ENCODE measurements at places on chromosomes 6 and 20.

- DNase-seq: no peak
Measured at GRCh38 chr20:37290158-37290810, 829 bp downstream of the MANBAL start.

DNA sequence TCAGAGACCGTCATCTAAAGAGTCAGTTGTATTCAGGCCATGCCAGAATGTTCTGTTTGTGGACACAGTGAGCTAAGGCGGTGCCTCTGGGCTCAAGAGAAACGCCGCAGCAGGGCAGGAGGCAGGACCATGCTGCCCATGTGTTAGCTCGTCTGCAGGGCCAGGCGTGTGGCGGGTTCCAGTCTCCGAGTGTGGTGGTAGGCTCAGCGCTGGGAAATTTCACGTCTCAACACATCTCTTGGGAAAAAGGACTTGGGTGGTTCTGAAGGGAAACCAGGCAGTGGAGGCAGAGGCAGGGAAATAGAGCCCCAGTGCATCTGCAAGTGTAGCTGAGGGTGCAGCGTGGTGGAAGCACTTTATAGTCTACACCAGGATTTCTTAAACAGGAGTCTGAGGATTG is 56.9 kb upstream of the TAGAP start:
- DNase-seq: no peak

DNA sequence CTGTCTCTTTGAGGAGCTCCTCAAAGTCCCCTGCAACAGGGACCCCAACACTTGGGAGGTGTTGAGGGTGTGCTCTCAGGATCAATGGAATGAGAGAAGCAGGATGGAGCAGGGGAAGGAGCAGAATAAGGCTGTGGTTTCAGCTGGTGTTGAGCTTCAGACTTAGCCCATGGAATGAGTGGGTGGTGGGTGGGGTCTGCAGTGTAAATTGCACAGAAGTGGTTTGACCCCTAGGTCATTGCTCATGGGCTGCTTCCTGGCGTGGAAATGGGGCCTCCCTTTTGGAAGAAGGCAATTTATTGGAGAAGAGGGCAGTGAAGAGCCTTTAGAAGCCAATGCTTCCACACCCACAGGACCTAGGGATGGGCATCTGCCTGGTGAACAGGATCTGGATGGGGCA is 37.0 kb upstream of the KCNG1 start:
- DNase-seq: no peak

DNA sequence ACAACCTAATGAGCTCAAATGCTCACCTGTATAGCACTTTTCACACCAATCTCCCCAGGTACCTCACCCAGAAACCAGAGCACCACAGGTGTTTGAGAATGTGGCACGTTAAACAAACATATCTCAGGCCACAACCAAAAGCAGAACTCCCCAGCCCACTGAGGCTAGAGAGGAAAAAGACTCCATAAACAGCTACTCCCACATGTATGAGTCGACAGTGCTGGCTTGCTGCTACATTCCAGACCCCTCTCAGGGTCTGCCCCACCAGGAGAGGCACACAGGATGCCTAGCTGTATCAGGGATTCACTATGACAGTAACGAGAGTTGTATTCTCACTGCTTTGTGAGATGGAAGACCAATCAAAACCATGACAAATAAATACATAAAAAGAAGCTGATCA is 242.6 kb upstream of the ARID1B start:
- no peak for DNase-seq

DNA sequence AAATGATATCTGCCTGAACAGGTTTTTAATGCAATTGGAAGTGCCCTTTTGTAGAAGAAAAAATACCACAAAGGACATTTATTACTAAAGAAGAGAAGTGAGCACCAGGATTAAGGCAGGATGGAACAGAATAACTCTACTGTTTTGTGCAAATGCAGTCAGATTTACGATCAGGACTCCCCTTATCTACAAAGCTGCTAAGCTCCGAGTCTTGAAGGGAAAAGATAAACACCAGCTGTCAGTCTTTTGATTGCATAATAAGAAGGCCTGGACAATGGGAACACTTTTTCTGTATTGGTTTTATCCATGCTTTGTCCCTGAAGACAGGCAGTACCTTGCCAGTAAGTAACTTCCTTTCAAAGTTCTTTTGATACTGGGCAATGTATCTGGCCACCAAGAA is 797.9 kb upstream of the SLC35B3 start:
- no peak for DNase-seq

- DNase-seq: no peak
Measured at GRCh38 chr6:53310771-53311585, 37.8 kb downstream of the ELOVL5 start.

DNA sequence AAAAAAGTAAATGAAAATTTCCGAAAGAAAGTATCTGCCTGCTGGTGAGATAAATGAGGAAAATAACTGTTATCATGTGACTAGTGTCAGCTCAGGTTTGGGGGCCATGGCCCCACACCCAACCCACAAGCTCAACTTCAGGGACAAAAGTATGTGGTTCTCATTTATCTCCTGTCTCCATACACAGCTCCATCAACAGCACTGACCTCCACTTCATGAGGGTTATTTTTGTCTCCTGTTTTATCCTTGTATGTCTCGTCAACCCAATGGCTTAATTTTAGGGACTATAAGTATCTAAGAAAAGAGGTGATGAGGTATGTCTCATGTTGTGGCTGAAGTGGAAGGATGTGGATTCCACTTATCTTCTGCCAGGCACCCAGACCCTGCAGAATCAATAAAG is 271.6 kb upstream of the RIN2 start:
- no peak for DNase-seq

- no peak for DNase-seq
Measured at GRCh38 chr6:144585217-144585814, 300.2 kb downstream of the UTRN start.

GRCh38 chr6:41692730-41693129 is 42.7 kb downstream of the TFEB start:
- DNase-seq: no peak

DNA sequence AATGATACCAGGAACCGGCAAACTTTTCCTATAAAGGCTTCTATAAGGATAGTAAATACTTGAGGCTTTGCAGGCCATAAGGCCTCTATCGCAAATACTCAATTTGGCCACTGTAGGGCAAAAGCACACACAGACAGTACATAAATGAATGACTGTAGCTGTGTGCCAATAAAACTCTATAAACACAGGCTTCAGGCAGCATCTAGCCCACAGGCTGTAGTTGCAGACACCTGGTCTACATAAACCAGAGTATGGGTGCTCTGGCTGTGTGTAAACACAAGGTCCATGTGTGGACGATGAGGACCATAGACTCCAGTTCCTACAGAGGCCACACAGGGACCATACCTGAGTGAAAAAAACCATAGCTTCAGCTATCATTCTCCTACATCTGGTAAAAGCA is 52.2 kb downstream of the ZMYND8 start:
- no peak for DNase-seq

DNA sequence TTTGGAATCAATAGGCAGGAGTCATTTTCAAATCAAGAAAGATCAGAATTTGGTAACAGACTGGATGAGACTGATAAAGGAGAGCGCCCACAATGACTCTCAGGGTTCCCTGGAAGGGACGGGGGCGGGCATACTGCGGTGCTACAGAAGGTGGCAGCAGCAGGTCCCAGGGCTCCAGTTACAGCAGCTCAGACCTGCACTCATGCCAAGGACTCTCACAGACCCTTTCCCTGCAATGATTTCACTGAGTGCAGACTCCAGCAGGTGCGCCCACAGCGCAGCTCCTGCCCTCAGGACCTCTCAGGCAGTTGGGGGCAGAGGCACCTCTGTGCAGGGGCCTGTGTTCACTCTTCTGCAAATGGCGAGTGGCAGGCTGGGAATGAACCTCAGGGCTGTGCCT is 359.8 kb downstream of the ZFAND3 start:
- no peak for DNase-seq

DNA sequence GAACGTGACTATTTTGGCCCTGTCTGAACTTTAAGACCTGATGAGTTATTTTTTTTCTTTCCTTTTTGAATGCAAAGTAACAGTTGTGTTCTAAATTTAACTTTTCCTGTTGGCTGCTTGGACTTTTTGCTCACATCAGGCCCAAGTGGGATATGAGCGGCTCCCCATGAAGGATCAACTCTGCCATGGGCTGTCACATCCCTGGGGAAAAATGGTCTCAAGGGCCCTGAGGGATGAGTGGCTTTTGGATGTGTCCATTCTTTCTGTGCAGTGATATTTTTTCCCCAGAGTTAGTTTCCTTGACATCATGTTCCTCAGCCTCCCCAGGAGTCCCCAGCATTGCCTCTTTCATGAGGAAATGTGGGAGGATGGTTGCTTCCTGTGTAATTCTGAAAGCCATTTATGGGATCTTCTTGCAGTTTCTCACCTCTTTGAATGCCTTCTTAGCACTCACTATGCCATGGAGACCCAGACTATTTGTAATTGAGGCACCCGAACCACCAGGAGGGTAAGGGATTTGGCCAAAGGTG is 92.5 kb downstream of the SLC24A3 start:
- DNase-seq: no peak

GRCh38 chr20:17498641-17499040 is 32.5 kb downstream of the BFSP1 start:
- DNase-seq: no peak
